A549 treated with RU486 at 1 μM for 4 hours (cell line): ENCODE measurements at places on chromosomes 16 and 17. TPM values are rescaled to one million over a fixed set of nuclear protein-coding genes. Genes with fewer than 3 reads are reported as not detected.

Gene TNFAIP1
- 39.9 to 54.1 TPM (median 46.9 TPM) in 5 replicates for total RNA-seq

Gene GAA
- total RNA-seq, result 43.8 to 65.5 TPM (median 53.4 TPM) in 5 replicates

Gene GSG1L2
- not detected in 5 replicates for total RNA-seq

Gene CX3CL1
- total RNA-seq, result 0.07 to 0.28 TPM (median 0.11 TPM) in 5 replicates

Gene ST6GALNAC2
- total RNA-seq, result 0.28 to 0.70 TPM (median 0.33 TPM) in 4 of 5 replicates, not detected in the other

Gene OTOP3
- not detected in 5 replicates for total RNA-seq

Gene C17orf78
- not detected in 5 replicates for total RNA-seq

Gene NECAB2
- 1.2 to 3.2 TPM (median 2.7 TPM) in 5 replicates for total RNA-seq

Gene GPT2
- total RNA-seq, result 10.1 to 15.4 TPM (median 13.7 TPM) in 5 replicates
